ENCODE measurements at places on chromosomes 4 and X.

- H3K27me3 ChIP-seq, result no peaks in the 10 kb centered on the region
- H3K36me3 ChIP-seq, result peaks cover 9% of the 10 kb centered on the region
- H3K4me1 ChIP-seq, result no peaks in the 10 kb centered on the region
- no peak for DNase-seq
- H3K27ac ChIP-seq, result no peak overlapping the region
Measured at GRCh38 chrX:48560056-48560455, 14.2 kb upstream of the RBM3 start.

DNA sequence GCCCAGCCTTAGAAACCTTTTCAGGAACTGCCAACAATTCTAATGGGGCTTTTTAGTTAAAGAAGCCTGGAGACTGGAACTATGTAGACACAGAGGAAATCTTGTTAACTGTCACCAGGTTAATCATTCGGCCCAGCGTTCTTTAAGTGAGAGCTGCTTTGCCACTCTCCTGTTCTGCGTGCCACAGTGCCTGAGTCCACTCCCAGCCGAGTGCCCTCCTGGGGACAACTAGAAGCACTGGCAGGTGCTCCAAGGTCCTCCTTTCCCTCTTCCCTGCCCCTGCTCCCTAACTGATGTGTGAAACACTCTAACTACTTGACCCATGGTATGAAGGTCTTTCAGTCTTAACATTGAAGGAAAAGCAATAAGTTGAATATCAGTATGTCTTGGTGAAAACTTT, 151.2 kb upstream of the TLL1 start:
- no peak for DNase-seq
- H3K4me3 ChIP-seq, result no peak overlapping the region
- no peaks in the 10 kb centered on the region for H3K27me3 ChIP-seq

DNA sequence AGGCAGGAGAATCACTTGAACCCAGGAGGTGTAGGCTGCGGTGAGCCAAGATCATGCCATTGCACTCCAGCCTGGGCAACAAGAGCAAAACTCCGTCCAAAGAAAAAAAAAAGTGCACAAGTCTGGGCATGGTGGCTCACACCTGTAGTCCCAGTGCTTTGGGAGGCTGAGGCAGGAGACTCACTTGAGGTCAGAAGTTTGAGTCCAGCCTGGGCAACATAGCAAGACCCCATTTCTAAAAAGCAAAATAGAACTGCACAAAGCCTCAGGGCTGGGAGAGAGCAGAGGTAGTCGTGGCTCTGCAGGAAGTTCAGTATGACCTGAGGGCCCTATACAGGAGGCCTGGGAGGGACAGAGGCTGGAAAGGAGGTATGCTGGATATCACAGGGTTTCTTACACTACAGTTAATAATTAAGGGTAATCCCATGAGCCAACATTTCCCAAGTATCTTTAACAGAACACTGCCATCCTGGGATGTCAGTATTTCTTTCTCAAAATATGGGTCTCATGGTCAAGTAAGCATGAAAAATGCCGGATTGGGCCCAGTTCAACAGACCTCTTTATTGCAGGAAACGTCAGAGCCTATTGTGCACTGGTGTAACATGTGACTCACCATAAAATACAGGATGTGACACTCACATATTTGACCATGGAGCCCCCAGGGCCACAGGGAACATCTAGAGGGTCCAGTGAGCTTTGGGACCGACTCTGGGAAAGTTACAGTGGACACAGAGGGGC, 37.8 kb downstream of the ACSL1 start:
- no peak for DNase-seq
- H3K4me3 ChIP-seq, result no peak overlapping the region
- H3K4me1 ChIP-seq, result peaks cover 33% of the 10 kb centered on the region
- H3K27ac ChIP-seq, result no peak overlapping the region

DNA sequence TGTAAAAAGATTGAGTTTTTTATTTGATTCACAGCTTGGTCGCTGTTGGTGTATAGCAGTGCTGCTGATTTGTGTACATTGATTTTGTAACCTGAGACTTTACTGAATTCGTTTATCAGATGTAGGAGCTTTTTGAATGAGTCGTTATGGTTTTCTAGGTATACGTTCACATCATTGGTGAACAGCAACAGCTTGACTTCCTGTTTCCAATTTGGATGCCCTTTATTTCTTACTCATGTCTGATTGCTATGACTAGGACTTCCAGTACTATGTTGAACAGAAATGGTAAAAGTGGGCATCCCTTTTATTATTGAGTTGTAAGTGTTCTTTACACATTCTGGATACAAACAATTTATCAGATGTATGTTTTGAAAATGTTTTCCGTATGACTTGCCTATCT, 76.0 kb downstream of the ADGRG4 start:
- no peak overlapping the region for H3K27ac ChIP-seq
- peaks cover 23% of the 10 kb centered on the region for H3K4me1 ChIP-seq
- H3K36me3 ChIP-seq, result no peaks in the 10 kb centered on the region
- DNase-seq, result no peak
- no peak overlapping the region for H3K4me3 ChIP-seq
- H3K27me3 ChIP-seq, result peaks cover 39% of the 10 kb centered on the region

- DNase-seq, result no peak
- no peaks in the 10 kb centered on the region for H3K36me3 ChIP-seq
- no peak overlapping the region for H3K4me3 ChIP-seq
- peaks cover 23% of the 10 kb centered on the region for H3K27me3 ChIP-seq
- no peak overlapping the region for H3K27ac ChIP-seq
Measured at GRCh38 chr4:37236165-37236564, 8.4 kb upstream of the NWD2 start.

DNA sequence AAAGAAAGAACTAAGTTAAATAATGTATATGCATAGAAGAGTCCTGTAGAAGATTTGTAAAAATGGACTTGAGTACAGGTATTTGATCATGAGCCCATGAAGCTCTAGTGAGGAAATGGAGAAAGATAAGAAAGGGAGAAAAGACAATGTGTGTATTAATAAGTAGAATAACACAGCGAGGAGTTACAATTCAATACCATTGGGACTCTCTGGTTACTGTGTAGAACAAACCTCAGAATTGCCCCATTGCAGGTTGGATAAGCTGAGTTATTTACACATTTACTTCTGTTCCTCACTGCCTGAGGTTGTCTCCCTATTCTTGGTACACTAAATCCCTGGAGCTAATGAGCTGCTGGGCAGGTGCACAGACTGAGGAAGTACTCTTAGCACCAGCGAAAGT, 33.3 kb downstream of the BANK1 start:
- no peak overlapping the region for H3K27ac ChIP-seq
- H3K4me3 ChIP-seq, result no peak overlapping the region
- no peaks in the 10 kb centered on the region for H3K27me3 ChIP-seq
- DNase-seq, result no peak
- no peaks in the 10 kb centered on the region for H3K36me3 ChIP-seq

DNA sequence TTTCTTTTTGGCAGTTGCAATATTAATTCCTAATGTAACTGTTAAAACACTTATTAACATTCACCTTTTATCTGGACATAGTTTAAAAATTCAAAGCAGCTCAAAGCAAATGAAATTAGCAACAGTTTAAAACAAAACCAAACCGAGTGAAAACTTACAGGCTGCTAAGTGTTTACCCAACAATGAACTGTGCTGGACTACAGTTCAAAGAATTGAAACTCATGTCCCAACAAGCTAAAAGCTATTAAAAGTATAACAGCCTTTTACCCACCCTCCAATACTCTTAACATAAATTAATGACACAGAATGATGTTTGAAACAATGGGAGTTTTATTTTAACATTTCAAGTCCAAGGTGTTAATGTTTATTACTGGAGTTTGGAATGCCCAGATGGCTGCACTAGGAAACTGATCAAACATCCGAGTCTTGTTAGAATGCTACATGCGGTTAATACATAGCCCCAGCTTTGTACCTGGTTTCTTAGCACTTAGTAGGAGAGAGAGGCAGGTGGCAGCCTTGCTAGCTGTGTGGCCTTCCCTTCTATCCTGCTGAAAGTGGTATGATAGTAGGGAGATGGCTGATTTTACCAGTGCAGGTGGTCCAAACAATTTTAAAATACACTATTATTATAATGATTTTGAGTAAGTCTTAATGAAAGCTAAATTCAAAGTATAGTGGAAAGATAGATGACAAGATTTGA, 21.1 kb upstream of the FRYL start:
- H3K27ac ChIP-seq, result no peak overlapping the region
- no peaks in the 10 kb centered on the region for H3K36me3 ChIP-seq
- no peak for DNase-seq
- no peak overlapping the region for H3K4me3 ChIP-seq

DNA sequence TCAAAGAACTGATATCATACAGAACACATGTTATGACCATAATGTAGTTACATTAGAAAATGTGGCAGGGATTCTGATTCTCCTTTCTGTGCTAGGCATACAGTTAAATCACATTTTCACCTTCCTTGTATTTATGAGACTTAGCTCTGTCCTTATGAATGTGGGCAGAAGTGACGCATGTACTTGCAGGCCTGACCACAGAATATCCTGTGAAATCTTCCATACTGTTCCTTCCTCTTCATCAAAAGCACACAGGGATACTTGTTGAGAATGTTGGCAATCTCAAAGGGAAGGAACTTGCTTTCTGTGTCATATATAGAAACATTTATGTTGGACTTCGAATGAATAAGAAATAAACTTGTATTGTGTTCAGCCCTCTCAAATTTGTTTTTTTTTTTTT, 17.2 kb upstream of the MYOZ2 start:
- H3K4me3 ChIP-seq, result no peak overlapping the region
- H3K27me3 ChIP-seq, result peaks cover 13% of the 10 kb centered on the region
- no peaks in the 10 kb centered on the region for H3K4me1 ChIP-seq
- DNase-seq, result no peak
- no peaks in the 10 kb centered on the region for H3K36me3 ChIP-seq

GRCh38 chr4:142396279-142396678, 449.8 kb downstream of the INPP4B start:
- H3K27ac ChIP-seq, result peak overlapping the region; percentile 100
- peaks cover 14% of the 10 kb centered on the region for H3K36me3 ChIP-seq
- H3K4me1 ChIP-seq, result peaks cover 99% of the 10 kb centered on the region
- no peaks in the 10 kb centered on the region for H3K27me3 ChIP-seq
- no peak for DNase-seq

DNA sequence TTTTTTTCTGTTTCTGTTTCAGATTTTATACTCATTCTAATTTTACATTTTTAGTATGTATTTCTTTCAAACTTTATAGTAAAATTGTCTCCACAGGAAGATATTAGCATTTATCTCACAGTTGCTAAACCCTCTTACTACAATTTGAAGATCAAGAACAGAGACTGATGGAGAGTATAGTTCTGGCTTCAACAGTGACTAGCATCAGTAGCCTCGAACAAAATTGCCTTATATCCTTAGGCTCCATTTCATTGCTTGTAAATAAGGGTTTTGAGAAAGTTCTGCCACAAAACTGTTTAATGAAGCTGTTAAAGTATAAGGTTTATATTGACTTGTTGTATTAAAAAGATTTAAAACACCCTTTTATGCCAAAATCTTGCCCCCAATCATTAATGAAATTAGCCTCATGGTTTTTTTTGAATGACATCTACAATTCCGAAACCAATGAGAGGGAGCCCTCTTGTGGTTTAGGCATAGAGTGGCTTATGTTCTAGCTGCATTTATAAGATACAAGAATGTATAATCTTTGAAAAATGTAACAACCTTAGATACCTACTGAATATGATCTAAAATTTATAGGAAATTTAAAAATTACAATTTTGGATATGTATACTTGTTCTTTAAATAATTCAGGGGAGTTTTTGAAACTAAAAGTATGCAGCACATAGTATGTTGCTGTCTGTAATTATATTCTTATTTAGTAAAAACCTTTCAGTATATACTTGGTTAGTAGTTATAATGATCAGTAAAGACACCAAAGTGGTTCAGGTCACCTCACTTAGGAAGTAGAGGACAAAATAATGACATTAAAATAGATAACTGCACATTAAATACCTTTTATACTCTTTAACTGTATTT, 109.8 kb upstream of the HPGD start:
- no peaks in the 10 kb centered on the region for H3K27me3 ChIP-seq
- H3K36me3 ChIP-seq, result no peaks in the 10 kb centered on the region
- DNase-seq, result no peak
- H3K27ac ChIP-seq, result no peak overlapping the region
- no peak overlapping the region for H3K4me3 ChIP-seq

GRCh38 chr4:6562931-6563901, 11.8 kb upstream of the MAN2B2 start:
- DNase-seq, result no peak
- no peaks in the 10 kb centered on the region for H3K36me3 ChIP-seq
- H3K4me3 ChIP-seq, result no peak overlapping the region
- H3K27ac ChIP-seq, result no peak overlapping the region
- no peaks in the 10 kb centered on the region for H3K4me1 ChIP-seq

- no peak for DNase-seq
- H3K4me1 ChIP-seq, result no peaks in the 10 kb centered on the region
- no peak overlapping the region for H3K4me3 ChIP-seq
- H3K36me3 ChIP-seq, result no peaks in the 10 kb centered on the region
Measured at GRCh38 chr4:88860586-88860985, 163.0 kb upstream of the NAP1L5 start.

DNA sequence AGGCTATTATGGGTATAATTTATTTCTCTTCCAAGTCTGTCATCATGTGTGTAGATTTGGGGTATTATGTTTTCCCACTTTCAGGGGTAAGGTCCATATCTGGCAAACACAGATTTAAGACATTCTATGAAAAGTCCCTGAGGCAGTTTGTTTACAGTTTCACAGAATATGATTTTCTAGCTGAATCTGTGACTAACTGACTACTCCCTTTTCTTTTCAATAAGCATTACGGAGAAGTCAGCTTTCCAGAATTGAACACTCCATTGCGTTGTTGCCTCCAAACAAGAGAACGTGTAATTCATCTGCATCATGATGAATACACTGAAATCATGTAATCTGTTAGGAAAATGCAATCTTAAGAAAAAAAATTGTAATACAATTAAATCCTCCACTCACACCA, 226.7 kb upstream of the SFRP2 start:
- H3K27ac ChIP-seq, result no peak overlapping the region
- H3K36me3 ChIP-seq, result no peaks in the 10 kb centered on the region
- no peak for DNase-seq
- H3K27me3 ChIP-seq, result peaks cover 15% of the 10 kb centered on the region

DNA sequence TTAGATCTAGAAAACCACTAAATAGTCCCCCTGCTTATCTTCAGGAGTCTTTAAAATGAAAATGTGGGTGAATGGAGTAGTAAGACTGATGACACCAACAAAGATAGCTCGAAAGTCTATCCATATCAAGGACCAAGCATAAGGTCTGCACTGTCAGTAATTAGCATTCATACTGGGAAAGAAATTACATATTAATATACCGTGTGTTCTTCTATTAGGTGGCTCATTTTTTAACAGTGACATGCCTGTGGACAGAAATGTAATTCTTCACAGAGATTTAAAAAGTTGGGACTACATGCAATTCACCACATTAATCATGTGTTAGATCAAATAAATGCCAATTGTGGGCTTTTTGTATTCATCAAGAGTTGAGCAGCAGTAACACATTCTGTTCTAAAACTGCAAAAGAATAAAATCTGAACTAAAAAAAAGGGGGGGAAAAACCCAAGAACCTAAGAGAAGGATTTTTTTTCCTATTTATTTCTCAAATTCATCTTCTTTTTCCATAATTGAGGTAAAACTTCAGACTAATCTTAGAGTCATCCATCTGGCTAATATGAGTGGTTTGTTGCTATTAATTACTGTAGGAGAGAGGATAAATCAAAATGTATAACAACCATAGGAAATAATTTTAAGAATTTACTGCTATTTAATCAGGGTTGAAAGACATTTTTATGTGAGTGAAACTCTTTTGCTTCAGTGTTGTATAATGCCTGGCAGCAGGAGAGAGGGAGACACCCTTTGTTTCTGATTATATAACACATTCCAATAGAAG, 386.7 kb upstream of the IGFBP7 start:
- DNase-seq, result no peak
